Stimulated activated CD4-positive, alpha-beta T cell treated with anti-CD3 and anti-CD28 coated beads, Interleukin-12 subunit alpha, Interleukin-12 subunit beta, amount 100 ng/mL, for 24 hours (primary cell): ENCODE measurements at places on chromosomes 5 and 9.

GRCh38 chr9:38178237-38178636 lies 109.2 kb upstream of the SHB start:
- DNase-seq: no peak

DNA sequence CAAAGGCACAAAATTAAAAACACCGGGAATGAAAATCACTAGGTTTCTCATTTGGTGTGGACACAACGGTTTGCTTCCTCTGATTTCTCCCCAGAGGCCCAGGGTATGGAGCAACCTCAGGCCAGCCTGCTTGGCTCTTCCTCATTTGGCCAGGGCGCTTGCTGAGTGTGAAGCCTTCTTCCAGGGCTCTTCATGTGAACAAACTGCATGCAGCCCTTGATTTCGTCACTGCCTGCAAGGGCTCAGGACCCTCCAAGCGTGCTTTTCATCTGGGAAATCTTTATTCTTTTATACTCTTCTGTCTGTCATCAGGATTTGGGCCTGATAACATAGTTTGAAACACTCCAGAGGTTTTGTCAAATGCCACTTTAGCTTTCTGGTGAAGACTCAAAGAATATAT lies 122.6 kb upstream of the KLF4 start:
- DNase-seq: no peak

- DNase-seq: no peak
Measured at GRCh38 chr9:95437559-95437958, 79.2 kb downstream of the PTCH1 start.

GRCh38 chr9:71944754-71945375 lies 33.4 kb downstream of the C9orf85 start:
- DNase-seq: no peak

DNA sequence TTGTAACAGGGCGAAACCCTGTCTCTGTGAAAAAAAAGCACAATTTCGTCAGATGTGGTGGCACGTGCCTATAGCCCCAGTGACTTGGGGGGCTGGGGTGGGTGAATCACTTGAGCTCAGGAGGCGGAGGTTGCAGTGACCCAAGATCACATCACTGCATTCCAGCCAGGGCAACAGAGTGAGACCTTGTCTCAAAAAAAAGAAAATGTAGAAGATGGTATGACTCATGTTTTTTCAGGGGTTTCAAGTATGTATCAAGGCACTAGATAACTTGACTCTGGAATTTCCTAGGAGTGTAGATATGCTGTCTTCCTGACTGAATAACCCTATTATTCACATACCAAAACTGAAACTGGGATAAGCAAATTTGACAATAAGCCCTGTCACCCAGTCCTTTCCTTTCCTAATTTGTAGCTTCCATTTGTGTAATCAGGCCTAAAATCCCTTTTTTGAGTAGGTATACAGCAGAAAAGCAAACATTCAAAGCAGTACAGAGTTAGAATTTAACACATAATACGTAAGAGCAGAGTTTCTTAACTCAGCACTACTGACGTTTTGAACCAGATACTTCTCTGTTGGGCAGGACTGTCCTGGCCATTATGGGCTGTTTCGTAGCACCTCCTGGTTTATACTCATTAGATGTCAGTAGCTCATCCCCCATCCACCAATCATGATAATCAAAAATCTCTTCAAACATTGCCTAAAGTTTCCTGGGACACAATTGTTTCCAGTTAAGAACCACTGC lies 17.3 kb upstream of the ANKRD18B start:
- no peak for DNase-seq

- no peak for DNase-seq
Measured at GRCh38 chr5:177297922-177298321, 5.6 kb downstream of the RAB24 start.
